Astrocyte of the cerebellum (primary cell): ENCODE measurements at places on chromosomes 7 and 10.

- DNase-seq, result peak; percentile 43
Measured at GRCh38 chr10:6669269-6669859, 89.3 kb upstream of the PRKCQ start.

- no peak for DNase-seq
Measured at GRCh38 chr10:77744245-77744644, 106.6 kb upstream of the KCNMA1 start.

- DNase-seq, result no peak
Measured at GRCh38 chr10:94085766-94086437, 92.2 kb downstream of the PLCE1 start.

DNA sequence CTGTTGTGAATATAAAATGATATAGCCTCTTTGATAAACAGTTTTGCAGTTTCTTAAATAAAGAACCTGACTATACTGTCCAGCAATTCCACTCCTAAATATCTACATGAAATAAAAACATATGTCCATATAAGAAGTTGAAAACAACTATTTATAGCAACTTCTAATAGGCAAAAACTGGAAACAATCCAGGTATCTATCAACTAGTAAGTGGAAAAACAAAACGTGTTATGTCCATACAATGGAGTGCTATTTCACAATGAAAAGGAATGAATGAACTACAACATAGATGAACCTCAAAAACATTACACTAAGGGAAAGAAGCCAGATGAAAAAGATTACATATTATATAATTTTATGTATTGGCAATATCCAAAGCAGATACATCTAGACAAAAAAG is 268.9 kb downstream of the CSTF2T start:
- DNase-seq, result no peak

- DNase-seq, result no peak
Measured at GRCh38 chr10:23433701-23434100, 5.2 kb upstream of the OTUD1 start.

DNA sequence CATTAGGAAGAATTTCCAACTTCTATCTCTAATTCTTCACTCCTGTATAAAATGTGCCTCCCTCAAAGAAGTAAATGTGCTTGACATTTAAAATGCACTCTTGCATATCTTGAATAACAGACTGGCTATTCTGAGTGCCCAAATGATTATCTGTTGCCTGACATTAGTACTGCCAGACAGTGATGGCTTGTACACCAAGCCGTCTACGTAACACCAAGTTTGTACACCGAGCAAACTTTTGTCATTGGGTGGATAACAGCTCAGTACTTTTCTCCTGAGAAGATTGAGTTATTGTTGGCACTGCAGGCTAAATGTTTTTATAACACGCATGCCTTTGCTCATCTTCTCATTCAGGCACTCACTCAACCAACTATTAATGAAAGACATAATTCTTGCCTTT is 137.2 kb downstream of the DOCK4 start:
- no peak for DNase-seq

GRCh38 chr10:121268363-121268762 is 329.9 kb downstream of the FGFR2 start:
- DNase-seq, result no peak

DNA sequence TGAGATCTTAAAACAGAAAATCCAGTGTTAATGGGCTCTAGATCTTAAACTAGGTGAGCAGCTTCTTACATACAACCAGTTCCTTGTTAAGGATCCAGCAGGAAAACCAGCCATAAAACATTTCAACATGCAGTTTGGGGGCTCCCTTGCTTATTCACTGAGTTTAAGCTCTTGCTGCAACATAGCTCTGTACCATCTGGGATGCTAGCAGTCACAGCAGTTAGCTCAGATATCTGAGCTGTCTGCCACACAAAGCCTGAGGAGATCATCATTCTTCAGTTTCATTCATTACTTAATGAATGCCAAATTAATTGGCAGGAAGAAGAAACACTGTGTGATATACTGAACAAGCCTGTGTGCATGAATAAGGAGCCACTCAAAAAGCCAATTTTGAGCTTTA is 62.8 kb downstream of the PODXL start:
- no peak for DNase-seq

GRCh38 chr7:68245688-68246087 is 1249.1 kb downstream of the TYW1 start:
- DNase-seq, result no peak

GRCh38 chr7:146606628-146607027 is 490.0 kb downstream of the CNTNAP2 start:
- no peak for DNase-seq

GRCh38 chr10:115063701-115064658 is 29.2 kb upstream of the ATRNL1 start:
- no peak for DNase-seq

- DNase-seq, result no peak
Measured at GRCh38 chr7:45157653-45158401, at the start of gene RAMP3. TSS of gene RAMP3 (plus strand) at chr7:45157791. CDS start at chr7:45157829, 38 bp downstream.

GRCh38 chr10:16923309-16923708 is 106.1 kb upstream of the RSU1 start:
- DNase-seq, result no peak

GRCh38 chr7:91826377-91826776 is 54.1 kb downstream of the MTERF1 start:
- DNase-seq, result no peak
